ENCODE measurements at places on chromosomes 3 and 15.

DNA sequence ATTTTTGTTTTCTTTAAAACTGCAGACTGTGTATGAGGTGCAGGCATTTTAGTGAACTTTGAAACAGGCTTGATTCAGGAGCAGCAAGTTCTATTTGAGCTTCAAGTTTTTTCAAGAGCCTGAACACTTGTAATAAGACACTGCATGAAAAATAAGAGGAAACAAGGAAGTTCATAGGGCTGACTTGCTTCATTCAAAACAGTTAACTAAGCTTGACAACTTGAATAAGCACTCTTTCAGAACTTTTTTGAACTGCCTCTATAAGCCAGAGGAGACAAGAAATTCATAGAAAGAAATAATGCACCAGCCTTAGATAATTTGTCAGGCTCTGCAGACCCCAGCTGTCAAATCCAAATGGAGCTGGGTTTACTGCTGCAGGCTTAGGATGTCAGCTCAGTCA is 130.2 kb downstream of the SSR3 start:
- no peak for DNase-seq

- no peak for DNase-seq
These were observed 15.4 kb upstream of the ZNF774 start for GRCh38 chr15:90336705-90337141.

GRCh38 chr15:58329781-58330671 is 101.8 kb upstream of the LIPC start:
- no peak for DNase-seq

DNA sequence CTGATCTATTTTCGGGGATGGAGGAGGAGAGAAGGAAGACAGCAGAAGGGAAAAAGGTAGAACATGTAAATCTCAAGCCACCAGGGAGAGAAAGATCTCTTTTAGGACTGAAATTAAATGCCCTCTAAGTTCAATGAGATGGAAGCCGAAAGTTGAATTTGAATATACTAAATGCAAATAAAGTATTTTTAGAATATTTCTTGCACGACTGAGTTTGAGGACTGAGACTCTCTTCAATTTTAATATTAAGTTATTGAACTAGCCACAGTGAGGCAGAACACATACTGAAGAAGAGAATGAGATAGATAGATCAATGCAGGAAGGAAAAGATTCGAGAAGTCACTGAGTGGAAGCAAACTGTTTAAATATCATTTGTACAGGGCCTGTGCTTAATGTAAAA is 399.9 kb upstream of the CBLB start:
- DNase-seq: no peak

- DNase-seq: no peak
These were observed 420 bp downstream of the KCNH8 start for GRCh38 chr3:19148768-19149091.
